Calu3 (cell line): ENCODE measurements at places on chromosomes 16 and 17.

DNA sequence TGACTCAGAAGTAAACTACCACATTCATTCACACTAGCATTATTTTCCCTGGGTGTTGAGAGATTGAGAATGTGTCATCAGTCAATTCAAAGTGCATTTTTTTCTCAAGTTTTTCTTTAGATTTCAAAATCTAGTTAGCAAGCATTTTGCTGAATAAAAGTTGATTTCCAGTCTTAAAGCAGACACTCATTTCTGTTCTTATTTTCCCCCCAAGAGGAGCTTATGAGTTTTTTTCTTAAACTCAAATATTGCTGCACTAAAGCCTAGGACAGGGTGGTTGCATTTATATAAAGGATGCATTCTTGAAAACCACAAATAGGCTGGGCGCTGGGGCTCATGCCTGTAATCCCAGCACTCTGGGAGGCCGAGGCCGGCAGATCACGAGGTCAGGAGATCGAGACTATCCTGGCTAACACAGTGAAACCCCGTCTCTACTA is 15.3 kb downstream of the CDH3 start:
- DNase-seq: no peak

GRCh38 chr17:81235822-81236740 is 2.8 kb downstream of the TEPSIN start:
- no peak for DNase-seq

DNA sequence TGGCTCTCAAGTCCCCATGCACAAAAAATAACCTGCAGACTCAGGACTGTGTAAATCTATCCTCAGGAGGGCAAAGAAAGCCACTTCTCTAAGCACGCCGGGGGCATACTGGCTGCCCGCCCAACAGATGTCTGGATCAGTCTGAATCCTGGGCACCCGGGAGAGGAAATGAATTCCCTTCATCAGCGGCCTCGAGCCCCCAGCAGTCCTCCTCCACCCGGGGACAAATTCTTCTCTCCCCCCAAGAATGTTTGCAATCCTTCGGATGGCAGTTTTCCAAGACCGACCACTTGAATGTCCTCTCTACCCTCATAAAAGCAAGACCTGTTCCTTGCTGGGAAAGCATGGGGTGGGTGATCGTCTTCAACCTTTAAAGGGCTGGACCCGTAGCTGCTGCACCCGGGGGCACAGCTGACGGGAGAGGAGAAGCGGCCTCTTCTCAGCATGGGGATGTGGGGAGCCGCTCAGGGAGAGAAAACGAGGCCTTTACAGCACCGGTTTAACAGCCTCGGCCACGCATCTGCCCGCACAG is 9.4 kb upstream of the MAP2K3 start:
- no peak for DNase-seq

GRCh38 chr17:64614266-64615027 is 47.7 kb downstream of the SMURF2 start:
- no peak for DNase-seq

GRCh38 chr17:17880577-17881196 is 43.9 kb upstream of the SREBF1 start:
- DNase-seq: no peak

- no peak for DNase-seq
These were observed 30.2 kb downstream of the TK2 start for GRCh38 chr16:66519482-66520373.

GRCh38 chr16:29760567-29761279 is 14.9 kb upstream of the C16orf54 start:
- no peak for DNase-seq
